Omental fat pad (tissue), 4 donors: ENCODE measurements at places on chromosomes 7 and 10. TPM values are rescaled to one million over a fixed set of nuclear protein-coding genes. Genes with fewer than 3 reads are reported as not detected.

PSD gene
- total RNA-seq = 1.6 TPM

RBP4 gene
- total RNA-seq = 482 TPM

AKR1C3 gene
- 110 TPM for total RNA-seq

CYP2C9 gene
- not detected for total RNA-seq

SORCS1 gene
- total RNA-seq = 0.38 TPM

INTS1 gene
- 28.8 TPM for total RNA-seq

TUBB8 gene
- total RNA-seq = 0.88 TPM

FZD8 gene
- total RNA-seq = 6.5 TPM

DEPP1 gene
- total RNA-seq = 181 TPM

ACHE gene
- total RNA-seq = 0.84 TPM

SRPK2 gene
- 29.5 TPM for total RNA-seq

RAB19 gene
- total RNA-seq = not detected

TBC1D12 gene
- 15.5 TPM for total RNA-seq

RRP12 gene
- total RNA-seq = 21.7 TPM

PLAC9 gene
- total RNA-seq = 18.0 TPM

SFRP4 gene
- 17.5 TPM for total RNA-seq

ZNF239 gene
- total RNA-seq = 1.3 TPM

ADRA2A gene
- 5.2 TPM for total RNA-seq

IDI2 gene
- not detected for total RNA-seq

CFAP43 gene
- 0.60 TPM for total RNA-seq

SYT15 gene
- 2.5 TPM for total RNA-seq

NXPH1 gene
- not detected for total RNA-seq

VAX1 gene
- not detected for total RNA-seq

PAX4 gene
- not detected for total RNA-seq

CLEC2L gene
- not detected for total RNA-seq

LLCFC1 gene
- not detected for total RNA-seq

ANK3 gene
- 10.5 TPM for total RNA-seq

TMEM176B gene
- total RNA-seq = 122 TPM

CRYGN gene
- total RNA-seq = not detected

KCNMA1 gene
- total RNA-seq = 26.3 TPM

LDB3 gene
- 0.69 TPM for total RNA-seq
